ENCODE measurements at places on chromosomes 1 and 21.

GRCh38 chr1:91057784-91058183 is 35.9 kb upstream of the ZNF644 start:
- DNase-seq, result no peak

GRCh38 chr1:20885121-20885520 is 98.0 kb upstream of the HP1BP3 start:
- no peak for DNase-seq

DNA sequence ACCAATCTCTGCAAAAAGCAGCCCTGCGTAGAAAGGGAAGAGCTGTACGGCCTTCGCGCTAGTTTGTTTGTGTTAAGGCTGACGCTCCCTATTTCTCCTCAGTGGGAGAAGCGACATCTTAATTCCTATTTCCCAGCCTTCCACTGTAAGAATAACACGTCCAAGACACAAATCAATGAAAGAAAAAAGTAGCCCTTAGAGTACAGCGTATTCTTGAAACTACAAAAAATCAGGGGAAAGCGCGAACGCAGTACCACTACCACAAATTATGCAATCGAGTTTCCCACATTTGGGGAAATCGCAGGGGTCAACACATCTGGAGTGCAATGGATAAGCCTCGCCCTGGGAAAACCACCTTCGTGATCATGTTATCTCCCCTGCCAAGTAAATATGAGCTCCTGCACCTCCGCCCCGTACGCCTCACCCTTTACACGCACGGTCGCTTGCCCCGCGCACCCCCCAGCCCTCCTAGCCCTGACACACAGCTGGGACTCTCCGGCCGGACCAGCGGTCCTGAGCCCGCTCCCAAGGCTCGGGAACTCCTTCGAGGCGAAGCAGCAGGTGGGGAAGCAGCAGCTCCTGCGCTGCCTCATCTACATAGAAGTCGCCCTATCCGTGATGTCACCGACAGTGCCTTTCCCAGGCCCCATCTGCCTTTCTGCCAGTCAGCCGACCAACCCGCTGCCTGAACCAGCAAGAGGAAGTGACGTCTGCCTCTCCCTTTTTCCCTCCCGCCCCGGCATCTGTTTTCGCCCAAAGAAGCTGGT is 94.7 kb downstream of the PPIAL4G start:
- peak; percentile 93 for DNase-seq

DNA sequence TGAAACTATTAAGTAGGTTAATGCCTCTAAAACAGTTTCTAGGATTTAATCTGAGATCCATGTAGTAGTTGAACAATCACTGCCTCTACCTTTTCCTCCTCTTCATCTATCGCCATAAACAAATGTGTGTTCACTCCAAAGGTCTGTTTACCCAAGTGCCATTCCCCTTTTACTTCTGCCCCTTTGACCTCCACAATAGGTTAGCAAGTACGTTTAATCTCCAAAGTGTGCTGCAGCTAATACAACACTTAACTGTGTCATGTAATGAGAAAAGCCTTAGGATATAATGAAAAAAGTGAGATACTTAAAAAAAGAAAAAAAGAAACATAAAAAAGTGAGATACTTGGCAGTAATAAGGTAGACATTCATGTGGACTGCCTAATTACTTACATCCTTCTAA is 28.2 kb downstream of the GPBP1L1 start:
- no peak for DNase-seq

DNA sequence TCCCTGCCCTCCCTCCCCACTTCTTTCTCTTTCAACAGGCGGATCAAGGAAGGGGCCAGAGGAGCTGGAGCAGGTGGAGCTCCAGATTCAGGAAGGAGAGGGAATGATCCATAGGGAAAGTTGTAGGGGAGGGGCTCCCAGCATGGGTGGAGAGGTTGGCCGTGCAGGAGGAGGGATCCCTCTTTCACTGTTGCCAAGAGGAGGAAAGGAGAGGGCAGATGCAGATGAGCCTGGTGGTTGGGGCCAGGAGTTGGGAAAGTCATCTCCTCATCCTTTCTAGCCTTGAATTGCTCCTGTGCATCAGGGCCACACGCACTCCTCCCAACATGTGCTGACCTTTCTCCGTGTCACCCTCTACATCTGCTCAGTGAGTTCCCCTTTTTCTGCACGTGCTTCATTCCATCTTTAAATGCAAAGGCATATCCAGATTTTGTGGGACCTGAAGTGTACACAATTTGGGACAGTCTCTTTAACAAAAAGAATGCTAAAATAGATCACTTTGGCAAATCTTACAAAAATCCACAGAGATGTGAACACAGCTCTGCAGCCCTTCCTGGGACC is 32.4 kb downstream of the ZBTB18 start:
- no peak for DNase-seq

GRCh38 chr1:117892512-117892911 is 36.9 kb downstream of the GDAP2 start:
- DNase-seq, result no peak

- no peak for DNase-seq
These were observed 285.6 kb downstream of the CACNA1E start for GRCh38 chr1:181768930-181769280.

- no peak for DNase-seq
These were observed 81.9 kb downstream of the SIM2 start for GRCh38 chr21:36780861-36781260.

- no peak for DNase-seq
These were observed 29.8 kb downstream of the GPA33 start for GRCh38 chr1:167060141-167061072.

GRCh38 chr1:4702932-4703331 is 48.5 kb downstream of the AJAP1 start:
- no peak for DNase-seq

- DNase-seq, result peak; percentile 99
These were observed 18.6 kb upstream of the RGS8 start for GRCh38 chr1:182702826-182703524.

DNA sequence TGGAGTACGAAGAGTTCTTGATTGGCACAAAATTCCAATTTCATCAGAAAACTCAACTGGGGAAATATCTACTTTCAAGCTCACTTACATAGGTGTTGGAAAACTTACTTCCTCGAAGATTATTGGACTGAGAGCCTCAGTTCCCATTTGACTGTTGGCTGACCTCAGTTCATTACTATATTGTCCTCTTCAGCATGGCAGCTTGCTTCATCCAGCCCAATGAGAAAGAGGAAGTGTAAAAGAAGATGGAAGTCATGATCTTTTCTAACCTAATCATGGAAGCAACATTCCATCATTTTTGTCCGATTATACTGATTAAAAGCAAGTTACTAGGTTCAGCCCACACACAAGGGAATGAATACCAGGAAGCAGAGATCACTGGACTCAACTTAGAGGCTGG is 49.4 kb downstream of the HSD3B1 start:
- no peak for DNase-seq

GRCh38 chr1:20483833-20484518 is 2.0 kb downstream of the CAMK2N1 start:
- DNase-seq, result no peak

GRCh38 chr1:31004231-31004621 is 61.3 kb downstream of the PUM1 start:
- DNase-seq, result no peak

GRCh38 chr1:110474444-110474843 is 23.5 kb downstream of the PROK1 start:
- DNase-seq, result no peak

- no peak for DNase-seq
These were observed 17.2 kb upstream of the CXADR start for GRCh38 chr21:17495680-17496079.

DNA sequence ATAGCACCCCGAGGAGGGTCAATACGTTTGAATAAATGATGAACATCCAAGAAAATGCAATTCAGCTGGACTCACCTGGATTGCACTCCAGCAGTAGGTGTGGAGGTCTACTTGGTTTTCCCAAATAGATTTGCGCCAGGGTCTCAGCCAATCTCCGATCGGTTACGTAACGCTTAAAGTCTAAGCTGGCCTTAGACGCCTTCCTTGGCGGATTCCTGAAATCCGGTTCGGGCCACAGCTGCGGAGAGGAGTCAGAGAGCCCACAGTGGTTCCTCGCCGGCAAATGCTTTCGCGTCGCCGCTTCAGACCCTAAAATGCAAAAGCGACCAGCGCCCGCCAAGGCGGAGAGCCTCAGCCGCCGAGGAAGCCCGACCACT is 322 bp downstream of the TFB2M start:
- DNase-seq, result no peak

- DNase-seq, result no peak
These were observed 434.6 kb upstream of the ADGRL2 start for GRCh38 chr1:81366173-81366572.

DNA sequence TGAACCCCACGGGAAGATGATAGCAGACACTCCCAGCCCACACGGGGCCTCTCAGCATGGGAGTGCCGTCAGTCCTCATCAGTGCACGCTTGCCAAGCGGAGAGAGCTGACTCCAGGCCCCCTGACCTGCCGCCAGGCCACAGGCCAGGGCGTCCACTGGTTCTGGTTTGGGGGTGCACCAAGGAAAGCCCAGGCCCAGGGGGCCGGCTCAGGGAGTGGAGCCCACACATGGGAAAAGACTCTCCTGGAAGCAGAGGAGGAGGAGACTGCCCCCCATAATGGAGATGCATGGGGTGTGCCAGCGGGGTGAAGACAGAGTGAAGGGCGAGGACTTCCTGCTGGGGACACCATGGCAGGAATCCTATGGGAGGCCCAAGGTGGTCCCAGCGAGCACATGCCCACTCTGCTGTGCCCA is 6.4 kb downstream of the TRIM11 start:
- DNase-seq, result no peak

DNA sequence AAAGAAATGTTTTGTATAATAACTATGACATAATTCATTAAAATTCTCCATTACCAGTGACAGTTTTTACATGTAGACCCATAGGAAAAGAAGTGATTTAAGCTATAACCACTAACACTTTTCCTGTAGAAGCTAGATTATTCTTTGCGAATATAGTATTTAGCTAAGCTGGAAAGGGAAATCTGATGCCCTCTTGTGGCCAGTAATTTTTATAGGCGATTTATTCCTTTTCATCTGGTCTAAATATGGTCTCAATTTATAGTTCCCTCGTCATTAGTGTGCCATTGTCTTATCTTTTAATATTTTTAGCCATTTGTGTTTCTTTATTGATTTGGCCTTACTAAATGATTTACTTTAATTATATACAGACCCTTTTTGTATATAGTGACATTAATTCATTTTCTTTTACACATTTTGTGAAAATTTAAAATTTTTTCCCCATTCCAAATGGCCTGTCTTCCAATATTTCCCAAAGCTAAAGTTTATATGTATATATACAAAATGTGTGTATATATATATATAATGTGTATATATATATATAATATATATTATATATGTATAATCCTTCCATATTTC is 26.7 kb downstream of the BTG3 start:
- peak; percentile 14 for DNase-seq

- DNase-seq, result no peak
These were observed 53.3 kb downstream of the MTR start for GRCh38 chr1:236848274-236848923.

GRCh38 chr1:23574265-23574754 is 15.0 kb upstream of the ID3 start:
- no peak for DNase-seq

- no peak for DNase-seq
These were observed 69.9 kb upstream of the DR1 start for GRCh38 chr1:93275634-93276295.

DNA sequence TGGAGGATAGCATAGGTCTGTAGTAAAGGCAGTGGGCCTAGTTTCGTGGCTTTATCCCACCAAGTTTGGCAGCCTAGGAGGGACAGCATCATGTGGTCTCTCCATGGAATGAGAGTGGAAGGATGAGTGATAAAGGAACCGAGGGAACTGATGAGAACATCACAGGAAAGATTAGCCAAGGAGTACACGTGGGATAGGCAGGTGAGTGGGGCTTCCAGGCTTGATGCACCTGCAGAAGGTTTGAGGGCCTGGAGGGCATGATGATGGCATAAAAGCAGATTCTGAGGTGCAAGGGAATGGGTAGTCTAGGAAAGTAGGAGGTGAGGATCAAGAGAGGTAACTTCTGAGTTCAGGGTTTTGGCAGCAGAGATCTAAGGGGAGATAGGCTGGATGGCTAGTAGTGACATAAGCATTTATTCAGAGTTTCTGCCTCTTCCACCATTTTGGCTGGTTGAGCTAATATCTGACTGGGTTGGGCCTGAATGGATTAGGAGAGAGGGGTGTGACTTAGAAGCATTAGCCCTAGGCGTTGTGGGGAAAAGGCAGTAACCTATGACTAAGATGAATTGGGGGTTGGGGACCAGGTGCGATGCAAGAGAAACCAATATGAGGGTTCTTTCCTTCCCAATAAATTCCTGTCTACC is 9.1 kb downstream of the PTGFRN start:
- no peak for DNase-seq

GRCh38 chr1:12038356-12039163 is 19.3 kb downstream of the MIIP start:
- no peak for DNase-seq

DNA sequence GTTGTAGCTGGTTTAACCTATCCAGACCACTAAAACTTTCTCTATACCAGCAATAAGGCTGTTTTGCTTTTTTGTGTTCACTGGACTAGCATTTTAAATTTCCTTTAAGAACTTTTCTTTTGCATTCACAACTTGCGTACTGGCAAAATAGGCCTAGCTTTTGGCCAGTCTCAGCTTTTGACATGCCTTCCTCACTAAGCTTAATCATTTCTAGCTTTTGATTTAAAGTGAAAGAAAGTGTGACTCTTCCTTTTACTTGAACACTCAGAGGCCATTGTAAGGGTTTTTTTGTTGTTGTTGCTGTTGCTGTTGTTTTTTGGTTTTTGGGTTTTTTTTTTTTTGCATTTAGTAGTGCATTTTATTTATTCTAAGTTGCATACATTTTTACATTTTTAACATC is 15.2 kb downstream of the RPAP2 start:
- no peak for DNase-seq

- DNase-seq, result no peak
These were observed 45.3 kb upstream of the EDN2 start for GRCh38 chr1:41529621-41530395.

DNA sequence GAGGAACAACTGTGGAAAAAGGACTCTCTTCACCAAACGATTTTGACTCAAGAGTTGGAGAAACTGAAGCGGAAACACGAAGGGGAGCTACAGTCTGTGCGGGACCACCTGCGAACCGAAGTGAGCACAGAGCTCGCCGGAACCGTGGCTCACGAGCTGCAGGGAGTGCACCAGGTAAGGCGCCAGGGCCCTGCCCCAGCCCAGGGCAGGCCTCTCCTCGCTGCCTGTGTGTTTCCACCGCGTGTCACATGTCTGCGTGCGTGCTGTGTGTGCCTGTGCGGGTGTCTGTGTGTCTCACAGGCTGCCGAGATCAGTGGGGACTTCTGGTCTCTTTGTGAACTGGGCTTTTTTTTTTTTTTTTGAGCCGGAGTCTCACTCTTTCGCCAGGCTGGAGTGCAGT is 43.0 kb downstream of the PCNT start:
- no peak for DNase-seq

GRCh38 chr21:39198800-39199199 is 15.5 kb upstream of the PSMG1 start:
- no peak for DNase-seq
